ENCODE measurements at places on chromosomes 11 and 22.

DNA sequence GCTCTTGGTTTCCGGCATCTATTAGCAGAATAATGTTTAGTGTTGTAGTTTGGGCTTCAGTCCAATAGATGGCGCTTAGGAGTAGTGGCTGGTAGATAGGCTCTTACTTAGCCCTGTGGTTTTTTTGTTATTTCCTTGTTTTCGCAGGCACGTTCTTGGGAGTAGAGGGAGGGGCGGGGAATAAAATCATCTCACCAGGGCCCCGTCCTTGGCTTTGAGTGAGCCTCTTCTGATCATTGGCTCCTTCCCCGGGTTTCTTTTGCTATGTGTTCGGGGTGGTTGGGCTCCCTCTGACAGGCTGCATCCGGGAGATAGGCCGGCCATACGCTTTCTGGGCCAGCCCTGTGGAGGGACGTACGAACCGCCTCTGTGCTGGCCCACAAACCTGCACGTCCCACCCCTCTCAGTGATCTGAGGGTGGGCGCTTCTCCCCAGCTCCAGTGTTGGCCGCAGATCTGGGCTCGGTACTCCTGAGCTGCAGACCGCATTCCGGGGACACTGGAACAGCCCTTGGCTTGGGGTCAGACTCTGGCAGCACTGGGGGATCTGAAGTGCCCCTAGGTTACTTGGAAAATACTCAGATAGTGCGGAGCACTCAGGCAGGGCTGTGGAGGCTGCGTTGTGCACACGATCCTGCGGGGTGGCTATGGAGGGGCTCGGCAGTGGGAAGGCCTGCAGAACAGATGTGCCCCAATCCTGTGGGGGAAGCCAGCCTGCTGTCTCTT lies 217.0 kb downstream of the DYNC2H1 start:
- DNase-seq: peak; percentile 36

- DNase-seq: no peak
Observed at GRCh38 chr22:32721328-32722180, 80.0 kb upstream of the TIMP3 start.

DNA sequence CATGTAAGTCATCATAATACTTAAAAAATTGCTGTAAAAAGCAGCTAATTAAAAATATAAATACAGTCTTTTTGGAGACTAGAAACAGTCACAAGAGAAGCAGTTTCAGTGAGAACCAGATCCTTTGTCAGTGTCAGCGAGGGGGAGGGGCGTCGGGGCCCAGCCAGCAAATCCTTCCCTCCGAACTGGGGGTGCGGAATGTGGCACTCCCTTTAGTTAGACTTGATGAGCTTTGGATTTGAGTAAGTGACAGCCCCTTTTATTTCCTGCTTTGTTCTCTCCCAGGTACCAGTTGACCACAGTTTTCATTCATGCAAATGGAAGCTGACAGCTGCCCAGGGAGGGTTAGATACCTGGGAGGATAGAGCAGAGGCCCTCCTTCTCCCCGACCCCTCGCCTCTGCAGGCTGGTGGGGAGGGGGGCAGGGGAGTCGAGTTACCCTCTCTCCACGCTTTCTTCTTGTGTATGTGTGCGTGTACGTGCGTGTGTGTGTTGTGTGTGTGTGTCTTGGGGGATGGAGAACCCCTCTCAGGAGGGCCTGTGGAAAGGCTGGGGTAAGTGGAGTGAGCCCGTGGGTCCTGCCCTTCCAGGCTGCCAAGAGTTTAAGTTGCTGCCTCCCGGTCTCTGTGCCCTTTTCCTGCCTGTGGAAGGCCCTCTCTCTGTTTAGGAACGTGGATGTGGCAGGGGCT lies 38.3 kb downstream of the PTPRJ start:
- no peak for DNase-seq

DNA sequence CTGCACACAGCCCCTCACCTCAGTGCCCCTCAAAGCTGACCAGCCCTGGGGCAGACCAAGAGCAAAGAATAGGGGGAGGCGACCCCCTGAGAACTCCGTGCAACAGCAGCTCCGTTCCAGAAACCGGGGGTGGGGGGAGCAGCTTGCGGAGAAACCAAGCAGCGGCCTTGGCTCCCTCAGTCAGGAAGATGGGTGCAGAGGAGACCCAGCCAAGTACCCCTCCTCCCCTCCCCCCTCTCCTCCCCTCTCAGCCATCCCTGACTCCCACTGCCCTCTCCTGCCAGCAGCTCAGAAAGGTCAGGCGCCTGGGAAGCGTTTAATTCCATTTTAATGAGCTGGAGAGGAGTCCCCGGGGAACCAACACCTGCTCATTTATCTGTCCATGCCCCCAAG lies 78.9 kb downstream of the PDE2A start:
- no peak for DNase-seq

- DNase-seq: no peak
Observed at GRCh38 chr22:48491451-48491941, 1336.2 kb downstream of the BRD1 start.

- no peak for DNase-seq
Observed at GRCh38 chr11:130711193-130711592, 205.1 kb downstream of the SNX19 start.

DNA sequence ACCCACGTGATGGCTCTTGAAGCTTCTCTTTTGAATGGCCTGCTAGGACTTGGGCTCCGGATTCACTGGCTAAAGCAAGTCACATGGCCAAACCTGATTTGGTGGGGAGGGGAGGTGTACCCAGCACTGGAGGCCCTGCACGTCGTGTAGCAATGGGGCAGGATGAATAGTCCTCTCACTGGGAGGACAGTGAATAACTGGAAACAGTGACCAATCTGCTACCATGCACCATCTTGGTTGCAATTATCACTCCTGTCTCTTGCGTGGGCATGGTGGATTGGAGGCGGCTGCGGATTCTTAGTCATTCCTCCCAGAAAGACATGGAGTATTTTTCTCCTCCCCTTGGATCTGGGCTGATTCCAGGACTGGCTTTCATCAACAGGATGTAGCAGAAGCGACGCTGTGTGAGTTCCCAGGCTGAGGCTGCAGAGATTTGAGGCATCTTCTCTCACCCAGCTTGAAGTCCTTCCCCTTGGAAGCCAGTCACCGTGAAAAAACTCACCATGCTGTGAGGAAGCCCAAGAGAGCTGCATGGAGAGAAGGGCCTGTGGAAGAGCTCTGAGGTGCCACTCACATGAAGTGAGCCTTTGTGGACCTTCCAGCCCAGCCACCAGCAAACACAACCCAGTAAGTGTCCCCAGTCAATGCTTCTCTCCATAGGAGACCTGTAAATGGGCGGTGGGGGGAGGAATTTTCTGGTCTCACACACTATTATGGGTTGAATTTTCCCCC lies 70.4 kb downstream of the IGLL1 start:
- DNase-seq: no peak

DNA sequence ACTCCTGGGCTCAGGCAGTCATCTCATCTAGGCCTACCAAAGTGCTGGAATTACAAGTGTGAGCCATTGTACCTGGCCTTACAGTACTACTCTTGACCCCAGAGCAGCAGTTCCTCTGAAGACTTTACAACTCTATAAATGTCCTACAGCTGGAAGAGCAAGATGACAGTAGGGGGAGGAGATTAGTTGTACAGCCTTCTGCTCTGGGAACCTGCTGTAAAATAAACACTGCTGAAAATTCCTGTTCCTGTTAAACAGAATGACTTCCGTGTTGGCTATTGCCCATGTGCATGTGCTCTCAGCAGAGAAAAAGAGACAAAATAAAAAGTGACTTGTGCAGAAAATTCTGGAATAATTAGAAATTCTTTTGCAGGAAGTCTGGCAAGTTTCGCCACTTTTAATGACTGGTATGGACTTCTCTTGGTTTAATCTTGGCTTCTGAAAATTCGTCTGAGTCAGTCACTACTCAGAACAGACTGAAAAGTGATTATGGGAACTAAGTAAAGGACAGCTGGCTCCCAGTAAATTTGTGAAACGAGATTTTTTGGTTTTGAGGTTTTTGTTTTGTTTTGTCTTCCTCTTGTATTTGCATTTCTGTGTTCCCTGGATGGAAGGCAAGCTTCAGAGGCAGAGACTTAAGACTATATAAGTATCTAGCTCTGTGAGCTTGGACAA lies 955.7 kb downstream of the DLG2 start:
- no peak for DNase-seq

GRCh38 chr22:17973217-17973616 lies 51.1 kb downstream of the MICAL3 start:
- no peak for DNase-seq

GRCh38 chr11:9858218-9858617 lies 194.3 kb downstream of the SWAP70 start:
- DNase-seq: no peak

- DNase-seq: peak; percentile 81
Observed at GRCh38 chr22:41403532-41404318, 22.0 kb downstream of the TEF start.

GRCh38 chr11:111115890-111116289 lies 129.6 kb upstream of the POU2AF2 start:
- no peak for DNase-seq

DNA sequence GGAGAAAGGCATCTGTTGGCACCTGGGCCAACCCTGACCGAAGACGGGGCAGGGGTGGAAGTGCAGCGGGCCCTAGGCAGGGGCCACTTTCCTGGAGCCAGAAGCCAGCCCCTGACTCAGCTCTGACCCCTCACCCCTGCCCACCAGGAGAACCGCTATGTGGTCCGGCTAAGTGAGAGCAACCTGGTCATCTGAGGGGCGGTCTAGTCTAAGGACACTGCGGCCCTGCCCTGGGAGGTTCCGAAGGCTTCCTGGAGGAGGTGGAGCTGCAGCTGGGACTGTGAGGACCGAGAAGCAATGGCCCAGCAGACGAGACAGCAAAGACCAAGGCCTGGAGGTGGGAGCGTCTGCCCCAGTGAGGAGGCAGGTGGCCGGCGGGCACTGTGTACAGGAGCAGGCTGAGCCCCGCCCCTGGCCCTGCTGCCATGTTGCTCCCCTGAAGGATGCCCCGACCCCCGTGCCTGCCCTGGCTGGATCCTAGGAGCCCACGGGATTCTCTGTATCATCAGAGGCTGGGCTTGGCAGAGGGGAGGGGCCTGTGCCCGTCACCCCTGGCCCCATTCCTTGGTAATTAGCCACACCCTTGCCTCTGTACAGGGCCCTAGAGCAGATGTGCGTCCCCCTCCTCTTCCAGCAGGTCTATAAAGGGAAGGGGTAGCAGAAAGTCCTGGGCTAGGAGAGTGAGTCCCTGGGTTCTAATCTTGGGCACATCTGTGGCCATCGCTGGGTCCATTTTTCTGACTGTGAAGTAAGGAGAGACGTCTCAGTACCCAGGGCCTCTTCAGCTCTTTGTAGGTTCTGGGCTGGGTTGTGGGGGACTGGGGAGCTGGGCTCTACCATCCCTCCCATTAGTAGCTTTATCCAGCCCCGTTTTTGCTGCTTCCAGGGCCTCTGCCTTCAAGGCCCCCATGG lies 19.4 kb downstream of the RELT start:
- DNase-seq: peak; percentile 27

DNA sequence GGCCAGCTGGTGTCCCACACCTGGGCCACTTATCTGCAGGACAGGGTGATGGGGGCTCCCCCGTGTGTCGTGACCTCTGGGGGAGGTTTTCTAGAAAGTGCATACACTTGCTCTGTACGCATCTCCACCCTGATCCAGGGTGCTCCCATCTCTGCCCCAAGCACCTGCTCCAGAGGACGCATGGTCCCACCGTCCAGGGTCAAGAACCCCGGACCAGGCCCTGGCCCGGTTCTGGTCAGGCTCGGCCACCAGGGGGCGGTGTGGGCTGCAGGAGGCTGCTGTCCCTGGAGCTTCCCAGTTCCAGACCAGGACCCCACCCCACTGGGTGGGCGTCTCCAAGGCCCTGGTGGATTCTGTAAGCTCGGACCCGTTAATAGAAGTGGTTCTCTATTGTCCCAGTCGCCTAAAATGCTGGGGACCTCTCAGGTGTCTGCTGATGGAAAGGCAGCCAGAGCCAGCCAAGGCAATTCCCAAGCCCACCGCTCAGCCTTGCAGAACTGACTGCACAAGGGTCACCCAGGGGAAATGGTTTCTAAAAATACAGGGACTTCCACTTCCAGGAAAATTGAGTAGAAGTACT lies 34.7 kb upstream of the SEPTIN5 start:
- DNase-seq: peak; percentile 61

DNA sequence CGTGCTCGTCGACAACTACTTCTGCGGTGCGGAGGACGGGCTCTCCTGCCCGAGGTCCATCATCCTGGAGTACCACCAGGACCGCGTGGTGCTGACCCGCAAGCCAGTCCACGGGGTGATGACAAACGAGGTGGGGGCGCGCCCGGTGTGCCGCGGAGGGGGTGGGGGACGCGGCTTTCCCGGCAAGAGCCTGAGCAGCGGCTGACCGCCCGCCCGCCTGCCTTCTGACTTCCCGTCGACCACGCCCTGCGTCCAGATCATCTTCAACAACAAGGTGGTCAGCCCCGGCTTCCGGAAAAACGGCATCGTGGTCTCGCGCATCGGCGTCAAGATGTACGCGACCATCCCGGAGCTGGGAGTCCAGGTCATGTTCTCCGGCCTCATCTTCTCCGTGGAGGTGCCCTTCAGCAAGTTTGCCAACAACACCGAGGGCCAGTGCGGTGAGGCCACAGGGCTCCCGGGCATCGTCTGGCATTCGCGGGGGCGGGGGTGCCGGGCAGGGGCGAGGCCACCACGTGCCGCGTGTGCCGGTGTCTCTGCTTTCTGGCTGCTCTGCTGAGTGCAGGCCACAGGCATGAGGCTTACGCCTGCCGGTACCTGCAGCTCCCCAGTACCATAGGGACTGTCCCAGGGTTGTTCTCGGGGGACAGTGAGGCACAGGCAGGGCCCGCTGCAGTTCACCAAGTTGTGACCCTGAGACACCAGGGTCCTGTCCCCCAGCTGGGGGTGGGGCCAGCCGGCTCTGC lies 28.5 kb upstream of the MUC5B start:
- peak; percentile 21 for DNase-seq

- no peak for DNase-seq
Observed at GRCh38 chr11:19740586-19740985, 27.9 kb downstream of the NAV2 start.

- no peak for DNase-seq
Observed at GRCh38 chr11:86990515-86990914, 35.3 kb upstream of the FZD4 start.
